Activated CD8-positive, alpha-beta memory T cell treated with anti-CD3 and anti-CD28 coated beads, Interleukin-2, amount 50 U/mL, for 48 hours (primary cell): ENCODE measurements at places on chromosomes 1 and 21.
A peak's percentile ranks its signal among the peaks of the same experiment; 100 is the strongest.

DNA sequence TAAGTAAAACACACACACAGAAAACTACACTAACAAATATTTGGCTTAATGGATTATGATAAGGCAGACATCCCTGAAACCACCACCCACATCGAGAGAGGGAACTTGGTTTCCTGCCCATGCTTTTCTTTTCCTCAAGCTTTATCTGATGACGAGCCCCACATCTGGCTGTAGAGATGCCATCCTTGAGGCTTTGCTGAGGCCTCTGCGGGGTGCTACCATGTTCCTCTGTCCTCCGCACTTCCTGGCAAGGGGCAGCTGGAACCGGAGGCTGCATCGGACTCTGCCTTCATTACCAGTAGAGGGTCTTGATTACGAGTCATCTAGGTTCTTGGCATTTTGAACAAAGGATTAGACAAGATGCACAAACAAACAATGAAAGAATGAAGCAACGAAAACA is 21.7 kb upstream of the C1orf174 start:
- no peak for DNase-seq

GRCh38 chr1:41245659-41246058 is 3.6 kb upstream of the SCMH1 start:
- no peak for DNase-seq

GRCh38 chr1:179129702-179130473 is 48.0 kb downstream of the TOR3A start:
- no peak for DNase-seq

DNA sequence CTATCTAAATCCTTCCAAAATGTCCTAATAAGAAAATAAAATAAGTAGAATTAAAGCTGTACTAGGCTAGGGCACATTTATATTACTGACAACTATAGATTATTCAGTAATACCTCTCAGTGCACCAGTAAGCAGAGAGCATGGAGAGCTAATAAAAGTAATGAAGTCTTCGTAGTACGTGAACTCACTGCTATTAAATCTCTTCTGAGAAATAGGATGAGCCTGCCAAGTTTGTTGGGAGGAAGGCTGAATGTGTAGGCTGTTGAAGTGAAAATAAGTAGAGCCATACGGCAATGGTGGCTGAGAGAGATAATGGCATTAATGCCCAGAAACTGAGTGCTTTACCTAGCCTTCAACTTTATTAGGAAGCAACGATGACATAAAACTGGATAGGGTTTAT is 73.9 kb upstream of the NR5A2 start:
- no peak for DNase-seq

DNA sequence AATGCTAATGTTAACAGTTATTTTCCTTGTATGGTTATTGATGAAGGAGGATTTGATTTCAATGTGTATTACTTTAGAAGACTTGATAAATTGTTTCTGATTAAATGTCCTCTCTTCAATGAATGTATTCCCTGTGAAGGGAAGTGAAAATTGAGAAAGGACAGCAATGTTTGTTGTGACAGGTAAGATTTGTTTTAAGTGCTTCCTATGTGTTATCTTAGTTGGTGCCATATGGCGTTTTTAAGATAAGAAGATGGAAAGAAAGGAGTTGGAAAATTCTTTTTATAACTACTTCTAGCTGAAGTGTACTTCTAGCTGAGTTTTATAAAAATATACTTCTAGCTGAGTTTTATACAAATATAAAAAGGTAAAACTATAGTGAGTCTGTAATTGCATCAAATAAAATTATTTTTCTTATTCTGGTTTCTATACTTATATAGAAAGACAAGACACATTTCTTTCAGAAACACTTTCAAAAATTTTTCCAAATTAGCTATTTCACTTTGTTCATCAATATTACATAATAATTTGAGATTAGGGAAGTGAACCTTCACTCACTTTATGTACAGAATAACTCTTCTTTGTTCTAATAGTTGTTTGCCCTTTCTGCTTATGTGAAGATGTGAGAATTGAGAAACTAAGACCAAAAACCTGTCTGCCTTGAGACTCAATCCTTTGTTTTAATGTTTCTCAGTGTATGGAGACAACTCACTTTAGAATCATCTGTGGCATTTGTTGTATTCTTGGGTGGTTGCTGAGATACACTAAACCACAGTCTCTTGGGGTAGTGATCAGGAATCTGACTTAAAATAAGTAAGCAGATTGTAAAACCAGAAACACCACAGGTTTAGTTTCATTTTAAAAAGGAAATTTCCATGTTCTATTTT is 382.9 kb upstream of the B3GALT2 start:
- DNase-seq: no peak

DNA sequence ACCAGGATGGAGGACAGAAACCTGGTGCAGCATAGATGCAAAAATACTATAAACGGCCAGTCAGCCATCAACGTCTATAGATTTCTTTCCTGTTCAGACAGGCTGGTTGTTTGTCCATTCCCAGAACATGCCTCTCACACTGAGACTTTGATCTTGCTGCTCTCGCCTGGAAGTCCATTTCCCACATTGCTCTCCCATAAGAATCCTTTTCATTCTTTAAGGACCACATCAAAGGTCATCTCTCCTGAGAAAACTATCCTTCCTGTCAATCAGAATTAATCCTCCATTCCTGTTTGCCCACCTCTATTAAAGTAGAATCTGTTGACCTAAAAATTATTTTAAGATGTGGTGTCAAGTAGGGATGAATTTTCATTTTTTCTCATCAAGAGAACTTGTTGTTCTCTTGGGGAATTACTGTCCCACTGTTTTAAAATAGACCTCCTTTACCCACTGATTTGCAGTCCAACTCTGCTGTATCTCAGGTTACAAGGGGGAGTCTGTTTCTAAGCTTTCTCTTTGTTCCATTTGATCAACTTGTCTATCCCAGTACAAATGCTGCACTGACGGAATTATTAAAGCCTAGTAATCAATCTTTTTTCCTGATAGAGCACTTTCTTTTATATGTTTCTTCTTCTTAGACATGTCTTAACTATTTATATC is 172.7 kb downstream of the PATJ start:
- DNase-seq: no peak

DNA sequence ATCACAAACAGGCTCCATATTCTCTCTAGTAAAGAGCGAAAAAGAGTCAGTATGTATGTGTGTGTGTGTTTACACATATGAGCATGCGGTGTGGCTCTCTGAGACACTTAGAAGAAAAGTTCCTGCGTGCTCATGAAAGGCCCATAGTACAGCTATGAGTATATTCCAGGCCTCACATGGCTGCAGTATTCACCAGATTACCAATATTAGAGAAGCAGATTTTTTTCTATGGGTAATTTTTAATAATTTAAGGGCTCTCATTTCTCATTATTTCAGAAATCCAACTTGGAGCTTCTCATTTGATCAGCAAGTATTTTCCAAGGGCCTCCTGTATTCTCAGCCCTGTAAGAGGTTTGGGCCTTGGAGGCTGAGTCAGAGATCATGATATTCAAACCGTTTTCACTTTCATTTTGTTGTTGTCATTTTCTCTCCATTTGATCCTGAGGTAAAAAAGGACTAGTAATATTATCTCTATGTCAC is 232.9 kb upstream of the SGIP1 start:
- no peak for DNase-seq

- no peak for DNase-seq
Measured at GRCh38 chr1:158509471-158510156, 37.6 kb downstream of the OR10R2 start.

DNA sequence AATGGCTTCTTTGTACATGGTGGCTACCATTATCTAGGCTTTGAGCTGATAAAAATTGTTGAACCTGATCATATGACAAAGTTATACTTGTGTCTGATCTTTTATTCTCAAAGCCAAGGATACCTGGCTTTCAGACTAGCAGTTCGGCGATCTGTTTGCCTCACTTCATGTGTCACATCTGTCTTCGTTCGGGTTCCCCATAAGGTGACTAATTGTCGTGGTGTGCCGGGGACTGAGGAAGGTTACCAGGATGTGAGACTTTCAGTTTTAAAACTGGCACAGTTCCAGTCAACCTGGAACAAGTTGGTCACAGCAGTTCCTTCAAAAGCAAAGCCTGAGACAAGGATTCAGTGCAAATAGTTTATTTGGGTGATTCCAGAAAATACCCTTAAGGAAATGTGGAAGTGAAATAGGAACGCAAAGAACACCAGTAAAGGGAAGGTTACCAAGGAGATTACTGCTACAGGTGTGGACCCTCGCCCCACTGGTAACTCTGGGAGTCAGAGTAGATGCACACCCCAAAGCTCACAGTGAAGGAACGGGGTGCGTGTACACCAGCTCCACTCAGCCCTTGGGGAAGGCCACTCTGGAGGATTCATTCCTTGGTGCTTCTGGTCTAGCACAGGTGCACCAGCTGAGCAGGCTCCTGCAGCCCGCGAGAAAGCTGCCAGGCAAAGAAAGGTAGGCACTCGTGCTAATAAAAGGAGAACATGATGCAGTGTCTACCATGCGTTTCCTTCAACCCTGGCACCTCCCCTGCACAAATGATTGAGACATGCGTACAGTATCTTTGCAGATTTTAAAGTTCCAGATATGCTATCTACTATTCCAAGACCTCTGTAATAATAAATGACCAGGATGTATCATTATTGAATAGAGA is 69.0 kb downstream of the VWA5B1 start:
- peak; percentile 65 for DNase-seq

GRCh38 chr1:3886691-3887090 is 13.4 kb downstream of the C1orf174 start:
- no peak for DNase-seq

DNA sequence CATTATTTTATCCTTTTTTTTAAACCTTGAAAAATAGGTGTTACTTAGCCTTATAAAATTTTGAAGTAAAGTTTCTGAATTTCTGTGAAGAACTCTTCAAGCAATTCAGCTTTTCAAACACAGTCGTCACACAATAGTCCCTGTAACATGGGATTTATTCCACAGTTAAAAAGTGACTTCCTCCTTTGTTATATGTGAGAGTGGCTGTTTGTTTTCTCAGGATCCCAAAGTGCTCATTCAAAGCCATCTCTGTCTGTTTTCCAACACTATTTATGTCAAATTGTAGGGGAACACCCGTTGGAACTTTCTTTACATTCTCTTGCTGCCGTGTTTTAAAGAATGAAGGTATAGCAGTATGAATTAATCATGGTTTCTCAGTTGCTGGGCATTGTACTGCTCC is 80.8 kb upstream of the GPR52 start:
- DNase-seq: no peak

DNA sequence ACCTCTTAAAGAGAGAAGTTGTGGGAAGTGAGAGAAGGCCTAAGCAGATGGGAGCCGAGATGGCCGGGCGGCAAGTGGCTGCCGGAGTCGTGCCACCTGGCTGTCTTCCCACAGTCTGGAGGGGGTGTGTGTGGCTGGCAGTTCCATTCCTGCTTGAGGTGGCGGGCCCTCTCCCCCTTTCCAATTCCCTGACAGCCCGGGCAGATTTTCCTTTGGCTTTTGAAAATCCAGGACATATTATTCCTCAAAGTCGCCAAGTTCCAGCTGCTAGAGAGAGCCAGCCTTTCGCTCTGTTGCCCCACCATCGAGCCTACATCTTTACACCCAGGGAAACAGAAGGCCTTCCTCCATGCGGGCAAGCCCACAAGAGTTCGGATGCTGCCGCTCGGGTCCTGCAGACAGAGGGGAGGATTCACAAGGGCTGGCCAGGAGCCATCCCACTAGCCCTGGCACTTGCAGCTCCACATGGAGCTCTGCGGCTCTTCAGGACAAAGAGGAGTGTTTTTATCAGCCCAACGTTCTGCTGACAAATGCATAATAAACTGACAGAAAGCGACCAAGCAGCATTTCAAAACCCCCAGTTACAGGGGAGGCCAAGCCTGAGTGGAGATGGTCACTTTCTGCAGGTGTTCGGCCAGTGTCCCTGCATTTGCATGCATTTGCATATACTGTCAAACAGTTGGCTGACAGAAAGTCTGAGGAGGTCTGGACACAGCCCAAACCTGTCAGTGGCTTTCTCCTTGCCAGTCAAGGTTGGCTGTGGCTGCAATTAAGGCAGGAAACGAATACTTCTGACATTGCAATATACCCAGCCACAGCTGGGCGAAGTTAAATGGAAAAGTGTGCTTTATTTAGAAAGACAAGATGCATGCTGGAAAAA is 45.9 kb downstream of the OLIG1 start:
- DNase-seq: peak; percentile 40

- DNase-seq: no peak
Measured at GRCh38 chr1:28392027-28392652, 22.6 kb downstream of the PHACTR4 start.

- no peak for DNase-seq
Measured at GRCh38 chr1:22487781-22488180, 36.1 kb downstream of the ZBTB40 start.

DNA sequence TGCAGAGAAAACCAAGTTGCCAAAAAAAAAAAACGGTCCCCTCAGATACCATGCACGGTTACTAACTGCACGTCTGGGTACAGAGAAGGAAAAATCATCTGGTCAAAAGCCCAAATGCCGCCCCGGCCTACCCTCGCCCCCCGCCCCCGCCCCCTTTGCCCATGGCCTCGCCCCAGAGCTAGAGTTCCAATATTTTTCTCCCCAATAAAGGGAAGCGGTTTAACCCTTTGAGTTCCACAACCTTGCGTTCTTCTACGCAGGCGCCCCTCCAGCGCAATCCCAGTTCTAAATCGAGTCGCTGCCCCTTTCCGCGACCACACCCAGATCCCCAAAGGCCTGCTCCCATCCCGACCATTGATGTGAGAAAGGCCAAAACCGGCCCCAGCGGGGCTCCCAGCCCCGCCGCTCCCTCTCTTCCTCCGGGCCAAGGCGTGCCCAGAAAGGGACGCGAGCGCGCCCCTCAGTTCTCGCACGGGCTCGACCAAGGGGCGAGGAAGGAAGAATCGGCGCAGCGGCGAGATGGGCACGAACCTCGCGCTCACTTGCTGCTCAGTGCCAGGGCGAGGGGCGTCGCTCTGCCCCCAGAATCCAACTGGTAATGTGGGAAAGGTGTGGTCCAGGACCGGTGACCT is 797 bp downstream of the WDR47 start:
- DNase-seq: peak; percentile 72

DNA sequence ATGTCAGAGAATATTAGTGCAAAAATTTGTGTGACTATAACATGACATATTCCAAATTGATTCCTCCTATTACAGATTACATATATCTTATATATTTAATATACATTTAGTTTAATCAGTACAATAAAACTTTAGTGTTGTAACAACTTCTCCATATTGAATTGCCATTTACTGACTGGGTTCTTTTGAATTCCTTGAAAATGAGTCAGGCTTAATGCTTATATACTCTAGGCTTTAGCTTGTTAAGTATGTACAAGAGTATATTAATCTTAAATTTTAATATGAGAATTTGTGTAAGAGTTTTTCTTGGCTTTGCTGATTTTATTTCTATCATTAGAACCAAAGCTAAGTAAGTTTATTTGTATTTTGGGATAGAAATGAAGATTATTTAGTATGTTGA is 40.3 kb downstream of the XPR1 start:
- DNase-seq: no peak

- peak; percentile 18 for DNase-seq
Measured at GRCh38 chr21:46195595-46196195, 11.4 kb upstream of the SPATC1L start.
